ENCODE measurements at places on chromosomes 3 and 15. TPM values are rescaled to one million over a fixed set of nuclear protein-coding genes. Genes with fewer than 3 reads are reported as not detected.

SLC12A6 gene
- 16.5 TPM for total RNA-seq

CHST13 gene
- total RNA-seq, result not detected

SPSB4 gene
- not detected for total RNA-seq

SNAP23 gene
- 57.0 TPM for total RNA-seq

FANCD2OS gene
- not detected for total RNA-seq

PYDC2 gene
- total RNA-seq, result not detected

FBXO40 gene
- not detected for total RNA-seq

CHD2 gene
- 68.8 TPM for total RNA-seq

RETNLB gene
- total RNA-seq, result not detected

RAD51 gene
- total RNA-seq, result 4.0 TPM

ITIH4 gene
- under 0.01 TPM for total RNA-seq

PRSS50 gene
- not detected for total RNA-seq

APOD gene
- total RNA-seq, result 204 TPM

NCEH1 gene
- total RNA-seq, result 12.7 TPM

MAGI1 gene
- 5.5 TPM for total RNA-seq

TRIM42 gene
- not detected for total RNA-seq

SOX2 gene
- total RNA-seq, result not detected

KBTBD8 gene
- total RNA-seq, result 0.73 TPM

MFN1 gene
- total RNA-seq, result 56.9 TPM

SH2D7 gene
- total RNA-seq, result not detected

CYP19A1 gene
- 34.5 TPM for total RNA-seq

ZMYND10 gene
- 0.20 TPM for total RNA-seq

CSPG4 gene
- 62.6 TPM for total RNA-seq

SAMMSON gene
- total RNA-seq, result not detected

DCUN1D1 gene
- 24.6 TPM for total RNA-seq

ILDR1 gene
- total RNA-seq, result not detected

ACSBG1 gene
- total RNA-seq, result not detected

ATP8B4 gene
- 1.4 TPM for total RNA-seq

BTLA gene
- not detected for total RNA-seq

CEP19 gene
- 2.2 TPM for total RNA-seq

CFAP20DC gene
- total RNA-seq, result 6.5 TPM

ZNF502 gene
- total RNA-seq, result 4.4 TPM

KLHL24 gene
- total RNA-seq, result 27.2 TPM

OR4M2 gene
- total RNA-seq, result not detected

KLHL40 gene
- total RNA-seq, result not detected

TRPC1 gene
- total RNA-seq, result 33.1 TPM

PLA2G4E gene
- not detected for total RNA-seq

DUOXA1 gene
- not detected for total RNA-seq

ARHGEF3 gene
- total RNA-seq, result 2.7 TPM

FBXW12 gene
- 0.20 TPM for total RNA-seq

DYNLT2B gene
- 6.5 TPM for total RNA-seq

RBP2 gene
- not detected for total RNA-seq

PATL2 gene
- 0.98 TPM for total RNA-seq

GAP43 gene
- 0.39 TPM for total RNA-seq

ZNF710 gene
- total RNA-seq, result 8.8 TPM

Data from subcutaneous preadipocyte (primary cell).